ENCODE measurements at places on chromosomes 7 and 10. TPM values are rescaled to one million over a fixed set of nuclear protein-coding genes. Genes with fewer than 3 reads are reported as not detected.

The WDFY4 gene
- total RNA-seq = 2.0 TPM

The NEURL1 gene
- total RNA-seq = not detected

The PTF1A gene
- total RNA-seq = not detected

The LOXL4 gene
- total RNA-seq = 1.6 TPM

The PLEKHS1 gene
- not detected for total RNA-seq

The PODXL gene
- total RNA-seq = 144 TPM

The HYAL4 gene
- 0.28 TPM for total RNA-seq

The ZNF789 gene
- total RNA-seq = 0.48 TPM

The NPC1L1 gene
- not detected for total RNA-seq

The RNLS gene
- total RNA-seq = 14.9 TPM

The TMEM178B gene
- total RNA-seq = 48.7 TPM

The ANKRD1 gene
- total RNA-seq = 3,842 TPM

The PCLO gene
- total RNA-seq = 6.3 TPM

The DEPP1 gene
- total RNA-seq = 68.8 TPM

The GIMAP4 gene
- 23.5 TPM for total RNA-seq

The PSMG3 gene
- 22.3 TPM for total RNA-seq

The NRCAM gene
- total RNA-seq = 0.93 TPM

The NUTM2A gene
- 2.3 TPM for total RNA-seq

The OGDHL gene
- 5.2 TPM for total RNA-seq

The BAIAP2L1 gene
- 1.7 TPM for total RNA-seq

The IDI2 gene
- total RNA-seq = not detected

The HOXA9 gene
- total RNA-seq = not detected

The NHLRC2 gene
- total RNA-seq = 38.6 TPM

The TMEM236 gene
- total RNA-seq = 0.90 TPM

The SRGN gene
- total RNA-seq = 124 TPM

The VOPP1 gene
- total RNA-seq = 24.1 TPM

The PLXNA4 gene
- 18.0 TPM for total RNA-seq

The SKIDA1 gene
- 2.6 TPM for total RNA-seq

The CUZD1 gene
- 0.31 TPM for total RNA-seq

The RBP4 gene
- 48.2 TPM for total RNA-seq

The ZNF425 gene
- 1.3 TPM for total RNA-seq

The ACTL6B gene
- total RNA-seq = not detected

The EN2 gene
- total RNA-seq = not detected

All from right atrium auricular region (tissue), 2 donors.